ENCODE measurements at places on chromosomes 13 and 19.

- DNase-seq: no peak
Observed at GRCh38 chr13:102277286-102277685, 124.6 kb downstream of the FGF14 start.

GRCh38 chr13:86881390-86881789, 789.8 kb upstream of the SLITRK5 start:
- no peak for DNase-seq

DNA sequence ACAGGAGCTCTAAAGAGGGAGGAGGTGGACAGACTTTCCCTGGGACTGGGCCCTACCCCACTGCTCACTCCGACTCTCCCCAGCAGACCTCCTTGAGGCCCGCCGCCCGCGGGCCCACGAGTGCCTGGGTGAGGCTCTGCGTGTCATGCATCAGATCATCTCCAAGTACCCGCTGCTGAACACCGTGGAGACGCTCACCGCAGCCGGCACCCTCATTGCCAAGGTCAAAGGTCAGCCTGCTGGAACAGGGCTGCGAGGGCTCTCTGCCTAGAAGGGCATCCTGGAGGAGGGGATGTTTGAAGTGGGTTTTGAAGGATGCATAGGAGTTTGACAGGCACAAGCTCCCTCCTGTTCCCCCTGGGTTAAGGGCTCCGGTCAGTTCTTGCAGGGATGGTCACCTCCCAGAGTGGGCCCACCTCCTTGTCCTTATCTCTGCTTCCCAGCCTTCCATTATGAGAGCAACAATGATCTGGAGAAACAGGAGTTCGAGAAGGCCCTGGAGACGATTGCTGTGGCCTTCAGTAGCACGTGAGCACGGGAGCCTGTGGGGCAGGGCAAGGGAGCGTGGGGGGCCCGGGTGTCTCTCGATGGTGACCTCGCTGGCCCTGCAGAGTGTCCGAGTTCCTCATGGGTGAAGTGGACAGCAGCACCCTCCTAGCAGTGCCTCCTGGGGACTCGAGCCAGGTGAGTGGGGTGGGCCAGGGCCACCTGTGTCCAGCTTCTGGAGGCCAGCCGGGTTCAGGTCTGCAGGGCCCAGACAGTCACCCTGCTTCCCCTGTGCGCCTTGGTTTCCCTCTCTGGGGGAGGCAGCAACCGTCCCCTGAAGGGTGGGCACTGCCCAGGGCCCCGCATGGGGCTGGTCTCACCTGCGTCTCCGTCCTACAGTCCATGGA, 6.3 kb downstream of the ARHGAP45 start:
- no peak for DNase-seq

DNA sequence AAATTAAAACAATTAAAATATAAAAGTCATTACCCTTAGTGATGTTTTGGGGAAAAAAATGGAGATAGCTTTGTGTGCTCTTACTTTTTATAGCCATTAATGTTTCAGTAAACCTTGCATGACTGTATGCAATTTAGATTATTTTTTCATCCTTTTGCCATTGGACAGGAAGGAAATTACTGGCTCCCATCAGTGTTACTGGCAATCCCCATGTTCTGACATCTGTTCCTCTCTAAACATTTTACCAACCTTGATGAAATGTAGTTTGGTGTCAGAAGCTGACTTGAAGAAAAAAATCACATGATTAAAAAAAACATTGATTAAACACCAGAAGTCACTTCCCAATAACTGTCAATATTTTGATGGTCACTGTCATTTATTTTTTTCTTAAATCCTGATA, 52.3 kb upstream of the ZNF536 start:
- no peak for DNase-seq

DNA sequence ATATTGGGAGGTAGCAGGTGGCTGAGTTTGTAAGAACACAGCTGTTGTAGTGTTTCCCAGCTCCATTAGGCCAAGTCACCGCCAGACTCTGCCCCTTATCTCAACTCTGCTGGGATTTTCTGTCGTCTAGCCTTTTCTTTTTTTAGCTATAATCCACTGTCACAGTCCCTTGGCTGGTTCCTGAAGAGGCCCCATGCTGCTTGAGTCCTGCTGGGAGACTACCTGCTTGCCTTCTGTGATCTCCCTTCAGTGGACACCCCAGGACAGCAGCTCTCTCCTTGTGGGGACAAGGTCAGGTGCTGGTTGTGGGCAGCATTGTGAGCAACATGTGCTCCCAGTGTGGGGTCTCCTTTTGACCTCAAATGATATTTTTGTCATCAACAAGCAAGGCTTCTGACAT, 195.0 kb upstream of the ATXN8OS start:
- no peak for DNase-seq

GRCh38 chr13:97627566-97627965, 193.6 kb downstream of the RAP2A start:
- peak; percentile 76 for DNase-seq

- DNase-seq: no peak
Observed at GRCh38 chr19:43625918-43626579, 6.6 kb upstream of the ZNF428 start.

DNA sequence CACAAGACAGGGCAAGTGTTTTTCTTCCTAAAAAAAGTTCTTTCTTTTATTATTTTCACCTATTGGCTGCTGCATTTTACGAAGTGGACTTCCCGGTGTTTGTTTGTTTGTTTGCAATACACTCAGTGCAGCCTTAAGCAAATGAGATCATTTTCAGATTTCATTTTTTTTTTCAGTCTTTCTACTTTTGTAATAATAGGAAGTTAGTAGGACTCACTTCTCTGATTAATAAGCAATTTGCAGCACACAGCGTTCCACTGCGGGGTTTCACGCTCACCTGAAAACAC, 128.3 kb downstream of the STK24 start:
- no peak for DNase-seq

GRCh38 chr13:34034411-34034810, 216.5 kb downstream of the RFC3 start:
- no peak for DNase-seq

- no peak for DNase-seq
Observed at GRCh38 chr13:101450749-101451130, 1.7 kb upstream of the ITGBL1 start.

- DNase-seq: no peak
Observed at GRCh38 chr19:38848299-38849146, 1.3 kb downstream of the HNRNPL start.

DNA sequence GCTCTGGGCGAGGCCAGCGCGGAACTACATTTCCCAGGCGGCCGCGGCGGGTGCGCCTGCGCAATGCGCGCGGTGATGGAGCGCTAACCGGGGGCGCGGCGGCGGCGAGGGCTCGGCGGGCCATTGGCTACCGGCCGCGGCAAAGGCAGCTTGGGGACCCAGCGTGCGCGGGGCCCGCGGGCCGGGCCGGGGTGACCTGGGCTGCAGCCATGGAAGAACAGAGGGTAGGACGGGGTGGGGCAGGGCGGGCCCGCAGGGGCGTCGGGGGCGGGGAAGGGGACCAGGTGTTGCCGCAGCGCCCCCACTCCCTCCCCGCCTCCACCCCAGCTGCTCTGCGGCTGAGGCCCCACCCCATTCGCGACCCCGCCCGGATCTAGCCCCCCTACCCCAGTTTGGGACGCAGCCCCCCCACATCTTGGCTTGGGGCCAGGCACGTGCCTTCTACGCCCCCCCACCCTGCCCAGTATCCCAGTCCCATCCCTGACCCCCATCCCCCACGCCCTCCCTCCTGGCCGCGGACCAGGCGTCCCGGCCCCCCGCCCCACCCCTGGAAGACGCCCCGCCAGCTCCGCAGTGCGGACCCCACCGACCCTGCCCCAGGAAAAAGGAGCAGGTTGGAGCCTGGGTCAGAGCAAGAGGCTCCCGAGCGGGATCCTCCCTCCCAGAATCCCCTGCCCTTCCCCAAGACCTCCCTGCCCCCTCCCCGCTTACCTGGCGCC, at the start of gene FSD1:
Gene FSD1 (plus strand): TSS at position 61 of the 719 bp plus-strand sequence. CDS start 149 bp downstream, at position 210.
- DNase-seq: peak; percentile 98

GRCh38 chr19:55832676-55833075, 877 bp upstream of the NLRP11 start:
- no peak for DNase-seq

DNA sequence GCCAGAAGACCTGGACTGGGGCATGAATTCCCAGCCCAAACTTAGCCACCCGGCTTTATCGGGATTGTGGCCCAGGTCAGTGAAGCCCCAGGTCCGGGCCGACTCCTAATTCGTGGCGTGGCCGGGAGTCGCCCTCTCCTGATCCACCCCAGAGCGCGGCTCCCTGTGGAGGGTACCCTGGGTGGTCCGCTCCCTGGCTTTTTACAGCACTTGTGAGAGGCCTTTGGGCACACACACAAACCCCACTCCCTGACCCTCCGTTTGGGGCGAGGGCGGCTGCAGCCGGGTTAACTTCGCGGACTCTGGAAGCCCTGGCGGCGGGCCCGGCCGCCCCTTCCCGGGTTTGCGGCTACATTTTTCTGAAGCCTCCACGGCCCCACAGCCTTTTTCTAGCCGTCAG, 56.4 kb downstream of the ZNF568 start:
- no peak for DNase-seq

DNA sequence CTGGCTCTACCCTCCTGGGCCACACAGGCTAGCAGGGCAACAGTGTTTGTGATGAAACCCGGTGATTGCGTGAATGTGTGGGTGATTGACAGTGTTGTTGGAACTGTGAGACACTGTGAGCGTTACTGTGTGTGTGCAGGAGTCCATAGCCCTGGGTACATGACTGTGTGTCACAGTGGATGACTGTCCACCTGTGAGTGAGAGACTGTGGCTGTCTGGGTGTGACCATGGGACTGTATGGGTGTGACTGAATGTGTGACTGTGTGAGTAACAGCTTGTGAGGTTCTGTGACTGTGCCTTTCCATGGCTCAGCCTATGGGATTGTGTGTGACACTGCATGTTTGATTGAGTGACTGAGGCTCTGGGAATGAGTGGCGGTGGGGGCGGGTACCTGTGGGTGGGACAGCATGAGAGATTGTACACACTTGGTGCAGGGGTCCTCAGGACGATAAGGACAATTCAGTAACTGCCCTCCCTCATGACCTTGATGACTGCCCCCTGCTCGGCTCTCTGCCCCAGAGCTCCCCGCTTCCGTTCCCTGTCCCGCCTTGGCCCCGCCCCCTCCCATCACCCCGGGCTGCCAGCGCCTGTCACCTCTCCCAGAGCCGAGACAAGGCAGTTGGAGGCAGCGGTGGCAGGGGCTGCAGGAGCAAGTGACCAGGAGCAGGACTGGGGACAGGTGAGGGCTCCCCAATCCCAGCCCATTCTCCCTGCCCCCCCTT, at the start of gene GIPR:
Gene GIPR (plus strand): TSS at position 602 of the 722 bp plus-strand sequence. CDS start 1,300 bp downstream, outside the sequence.
- DNase-seq: peak; percentile 56

DNA sequence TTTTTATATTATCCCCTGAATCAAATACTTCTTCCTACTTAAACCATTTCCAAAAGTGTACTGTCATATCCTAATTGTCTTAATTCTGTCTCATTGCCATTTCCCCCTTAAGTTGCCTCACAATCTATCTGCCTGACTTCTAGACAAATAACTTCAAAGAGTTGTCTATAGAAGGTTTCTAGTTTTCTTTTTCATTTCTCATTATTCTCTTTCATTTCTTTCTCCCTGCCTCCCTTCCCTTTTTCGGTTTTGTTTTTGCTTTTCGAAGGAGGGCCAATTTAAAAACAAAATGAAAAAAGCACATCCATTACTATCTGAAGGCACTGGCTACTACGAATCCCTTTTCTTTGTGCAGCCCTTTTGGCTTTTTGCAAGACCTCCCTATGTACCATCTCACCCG, 367.2 kb downstream of the DNAJC15 start:
- no peak for DNase-seq

DNA sequence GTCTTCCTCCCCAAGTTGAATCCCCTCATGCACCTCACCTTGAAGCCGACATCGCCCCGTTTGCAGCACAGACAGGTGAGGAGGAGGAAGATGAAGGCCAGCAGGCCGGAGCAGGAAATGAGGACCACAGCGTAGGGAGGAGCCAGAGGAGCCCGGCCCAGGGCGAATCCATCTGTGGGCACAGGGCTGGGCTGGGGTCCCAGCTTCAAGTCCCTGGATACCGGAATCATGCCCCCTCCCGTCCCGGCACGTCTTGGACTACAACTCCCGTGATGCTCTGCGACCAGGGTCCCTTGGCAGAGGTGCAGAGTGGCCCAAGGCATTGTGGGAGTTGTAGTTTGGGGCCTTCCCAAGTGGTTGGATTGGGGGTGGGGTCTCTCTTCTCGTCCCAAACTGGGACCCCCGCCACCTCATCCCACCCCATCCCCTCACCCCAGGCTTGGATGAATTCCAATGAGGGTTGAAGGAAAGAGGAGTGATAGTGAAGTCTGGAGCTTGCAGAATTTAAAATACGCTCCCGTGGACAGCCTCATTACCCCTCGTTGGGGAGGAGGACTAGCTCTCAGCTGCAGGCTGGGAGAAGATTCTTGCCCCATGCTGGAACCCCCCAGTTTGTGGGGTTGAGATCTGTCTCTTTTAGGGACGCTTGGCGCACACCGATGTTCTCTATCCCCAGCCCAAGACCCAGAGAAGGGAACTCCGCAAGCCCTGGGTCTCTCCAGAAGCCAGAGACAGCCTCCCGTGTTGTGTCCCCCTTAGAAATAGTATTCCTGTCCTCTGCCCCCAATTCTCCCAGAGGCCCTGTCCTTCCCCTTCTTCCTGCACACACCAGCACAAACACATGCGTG, 990 bp downstream of the LMTK3 start:
- peak; percentile 56 for DNase-seq

- peak; percentile 87 for DNase-seq
Observed at GRCh38 chr19:49347835-49348234, 12.6 kb downstream of the CD37 start.

GRCh38 chr19:54430306-54431254, 15.3 kb downstream of the TTYH1 start:
- DNase-seq: peak; percentile 56

DNA sequence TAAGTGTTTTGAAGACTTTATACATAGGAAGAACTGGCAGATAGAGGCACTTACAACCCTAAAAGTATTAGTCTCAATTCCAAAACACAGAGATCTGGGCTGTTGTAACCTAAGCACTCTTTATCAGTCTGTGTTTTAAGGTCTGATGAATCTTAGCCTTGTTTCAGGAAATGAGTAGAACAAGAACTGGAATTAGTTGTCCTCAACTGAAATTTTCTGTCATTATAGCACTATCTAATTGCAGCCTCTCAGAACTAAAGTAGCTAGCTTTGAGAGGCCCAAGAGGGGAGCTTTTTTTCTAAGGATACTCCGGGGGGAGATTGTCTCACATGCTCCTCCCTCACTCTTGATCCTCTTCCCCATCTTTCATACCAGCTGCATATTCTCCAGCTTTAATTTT, 13.1 kb downstream of the HNRNPM start:
- DNase-seq: no peak

GRCh38 chr13:82766732-82767321, 1115.4 kb downstream of the SLITRK1 start:
- DNase-seq: no peak

GRCh38 chr19:48608798-48609263, 2.3 kb downstream of the SPACA4 start:
- DNase-seq: peak; percentile 73
